Choroid plexus epithelial cell (primary cell): ENCODE measurements at places on chromosomes 5 and 9.

DNA sequence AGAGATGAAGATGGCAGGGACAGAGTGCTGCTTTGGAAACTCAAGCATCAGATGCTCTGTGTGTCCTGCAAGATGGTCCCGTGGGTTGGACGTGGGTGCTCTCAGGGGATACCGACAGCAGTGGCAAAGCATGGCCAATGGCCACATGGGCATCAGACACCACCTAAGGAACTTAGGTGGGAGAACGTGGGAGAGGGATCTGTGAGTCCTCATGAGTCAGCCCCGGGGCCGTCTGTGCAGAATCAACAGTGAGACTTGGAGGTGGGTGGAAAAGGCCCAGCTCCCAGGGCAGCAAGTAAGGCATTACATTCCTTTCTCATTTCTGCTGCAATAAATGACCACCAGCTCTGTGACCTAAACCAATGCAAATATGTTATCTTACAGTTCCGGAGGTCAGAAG, 77.0 kb downstream of the RAD23B start:
- no peak for DNase-seq

DNA sequence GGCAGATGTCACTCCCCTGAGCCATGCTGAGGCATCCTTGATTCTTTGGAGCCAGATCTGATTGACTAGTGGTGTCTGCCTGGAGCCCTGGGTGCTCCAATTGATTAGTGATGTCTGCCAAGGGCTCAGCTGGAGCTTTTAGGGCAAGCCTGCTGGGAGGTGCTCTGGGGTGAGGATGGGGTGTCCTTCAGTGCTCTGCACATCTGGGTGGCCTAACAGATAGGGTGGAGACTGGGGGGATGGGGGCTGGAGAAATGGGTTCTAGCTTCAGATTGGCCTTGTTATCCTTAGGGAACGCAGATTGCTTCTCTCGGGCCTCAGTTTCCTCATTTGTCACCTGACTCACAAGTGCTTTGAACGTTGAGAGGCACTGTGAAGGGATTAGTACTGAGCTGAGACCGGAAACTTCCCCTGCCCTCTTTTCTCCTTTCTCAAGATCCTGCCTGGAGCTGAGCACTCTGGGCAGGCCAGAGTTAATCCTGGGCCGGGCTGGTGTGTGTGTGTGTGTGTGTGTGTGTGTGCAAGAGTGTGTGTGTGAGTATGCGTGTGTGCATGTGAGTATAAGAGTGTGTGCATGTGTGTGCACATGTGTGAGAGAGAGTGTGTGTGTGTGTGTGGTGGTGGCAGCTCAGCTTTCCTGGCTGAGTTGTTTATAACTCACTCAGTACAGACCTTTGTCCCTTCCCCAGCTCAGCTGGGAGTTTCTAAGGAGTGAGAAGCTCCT, 5.6 kb upstream of the IER5L start:
- DNase-seq: peak; percentile 48

GRCh38 chr9:125536167-125536772, 170.7 kb downstream of the MAPKAP1 start:
- no peak for DNase-seq

GRCh38 chr5:132203464-132203818, 24.2 kb downstream of the P4HA2 start:
- DNase-seq: peak; percentile 37

DNA sequence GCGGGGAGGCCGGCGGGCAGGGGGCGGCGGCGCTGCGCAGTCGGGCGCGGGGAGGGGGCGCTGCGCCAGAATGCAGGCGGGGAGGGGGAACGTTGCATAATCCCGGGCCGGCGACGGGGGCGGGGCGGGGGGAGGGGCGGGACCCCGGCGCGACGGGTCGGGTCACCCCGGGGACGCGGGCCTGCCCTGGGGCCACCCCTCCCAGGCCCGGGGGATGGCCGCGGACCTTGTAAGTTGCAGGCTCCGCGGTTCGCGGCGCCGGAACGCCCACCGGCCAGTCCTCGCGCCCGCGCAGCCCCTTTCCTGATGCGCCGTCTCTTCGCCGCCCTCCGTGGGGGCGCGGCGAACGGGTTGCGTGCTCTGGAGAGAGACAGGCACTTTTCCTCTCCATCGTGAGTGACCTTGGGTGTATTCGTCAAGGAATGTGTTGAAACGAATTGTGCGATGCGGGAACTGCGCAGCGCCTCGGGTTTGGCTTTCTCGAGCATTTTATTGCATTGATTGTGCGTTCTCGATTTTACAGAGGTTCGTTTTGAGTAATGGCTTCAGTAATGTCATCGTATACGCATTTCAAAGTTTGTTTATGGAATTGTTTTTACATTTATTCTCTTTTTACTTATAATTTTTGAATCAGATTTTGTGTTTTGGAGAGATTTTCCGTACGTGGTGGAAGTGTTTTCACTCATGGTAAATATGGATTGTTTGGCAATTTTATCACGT, 802 bp downstream of the SPIN1 start:
- peak; percentile 70 for DNase-seq

- peak; percentile 22 for DNase-seq
Observed at GRCh38 chr9:71929791-71930440, 18.5 kb downstream of the C9orf85 start.

DNA sequence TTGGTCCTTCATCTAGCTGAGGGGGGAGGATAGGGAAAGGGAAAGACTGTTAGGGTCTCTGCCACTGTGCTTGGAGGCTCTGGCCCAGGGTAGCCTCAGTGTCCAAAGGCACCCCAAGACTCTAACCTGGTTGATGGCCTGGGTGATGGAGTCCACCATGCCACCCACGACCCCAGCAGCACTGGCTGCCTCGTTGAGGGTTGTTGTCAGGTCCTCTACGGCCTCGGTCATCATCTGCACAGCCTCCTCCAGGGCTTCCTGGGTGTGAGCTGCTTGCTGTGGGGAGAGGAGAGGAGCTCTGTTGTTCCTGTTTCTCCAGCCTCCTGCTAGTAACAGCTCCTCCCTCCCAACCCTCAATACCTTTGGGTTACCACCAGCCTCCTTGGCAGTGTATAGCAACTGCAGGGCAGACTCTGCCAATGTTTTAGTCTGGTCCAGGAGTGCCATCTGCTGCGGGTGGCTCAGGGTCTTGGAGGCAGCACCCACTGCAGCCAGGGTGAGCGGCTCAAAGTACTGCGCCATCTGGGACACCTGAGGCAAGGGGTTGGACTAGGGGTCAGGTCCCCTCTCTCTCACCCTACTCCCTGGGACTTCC, 16.2 kb upstream of the TPM2 start:
- no peak for DNase-seq

DNA sequence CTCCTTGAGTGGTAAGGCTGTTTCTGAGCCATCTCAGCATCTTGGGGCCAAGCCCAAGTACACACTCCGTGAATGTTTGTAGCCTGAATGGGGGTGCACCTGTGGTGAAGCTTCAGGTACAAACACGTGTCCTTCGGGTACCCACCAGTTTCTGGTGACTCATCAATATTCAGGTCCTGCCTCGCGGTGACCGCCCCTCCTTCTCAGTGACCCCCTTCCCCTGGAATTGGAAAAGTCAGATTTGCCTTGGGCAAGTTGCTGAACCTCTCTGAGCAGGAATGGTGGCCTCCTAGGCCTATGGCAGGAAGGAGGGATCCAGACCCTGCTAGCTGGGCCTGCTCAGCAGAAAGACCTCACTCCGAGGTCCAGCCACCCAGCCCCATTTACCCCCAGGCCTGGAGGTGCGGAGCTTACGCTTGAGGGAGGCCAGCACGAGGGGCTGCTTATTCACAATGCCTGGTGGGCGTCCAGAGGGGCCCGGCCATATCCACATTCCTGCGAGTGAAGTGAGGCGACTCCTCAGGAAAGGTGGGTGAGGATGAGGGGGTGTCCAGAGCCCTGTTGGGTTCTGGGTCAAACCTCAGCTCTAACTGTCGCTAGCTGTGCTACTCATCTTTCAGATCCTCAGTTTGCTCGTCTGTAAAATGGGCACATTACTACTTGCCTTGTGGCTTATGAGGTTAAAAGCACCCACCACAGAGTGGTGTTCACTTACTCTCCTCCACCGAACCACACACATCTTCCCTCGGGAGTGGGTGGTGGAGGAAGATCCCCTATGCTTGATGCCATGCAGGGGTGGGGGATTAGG, 7.0 kb downstream of the ADGRD2 start:
- no peak for DNase-seq

DNA sequence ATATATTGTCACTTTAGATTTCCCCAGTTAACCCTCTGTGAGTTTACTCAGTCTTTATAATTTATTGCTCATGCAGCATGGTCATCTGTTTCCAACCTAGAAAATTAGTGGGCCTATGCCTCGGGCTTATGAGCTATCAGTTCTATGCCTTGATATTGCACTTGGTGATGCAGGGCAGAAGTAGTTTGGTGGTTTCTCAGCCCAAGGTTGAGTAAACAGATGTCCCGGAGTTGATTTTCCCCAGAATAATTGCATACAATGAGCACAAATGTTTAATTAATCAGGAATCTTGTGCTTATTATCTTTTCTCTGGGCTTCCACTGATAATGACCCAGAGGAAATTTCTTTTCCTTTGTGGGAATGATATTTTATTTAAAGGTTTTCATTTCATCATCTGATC, 474.0 kb downstream of the CCDC171 start:
- DNase-seq: no peak

- peak; percentile 40 for DNase-seq
Observed at GRCh38 chr9:35996358-35996970, 38.5 kb upstream of the OR2S2 start.

GRCh38 chr9:138048184-138048583, 170.6 kb downstream of the CACNA1B start:
- DNase-seq: no peak

DNA sequence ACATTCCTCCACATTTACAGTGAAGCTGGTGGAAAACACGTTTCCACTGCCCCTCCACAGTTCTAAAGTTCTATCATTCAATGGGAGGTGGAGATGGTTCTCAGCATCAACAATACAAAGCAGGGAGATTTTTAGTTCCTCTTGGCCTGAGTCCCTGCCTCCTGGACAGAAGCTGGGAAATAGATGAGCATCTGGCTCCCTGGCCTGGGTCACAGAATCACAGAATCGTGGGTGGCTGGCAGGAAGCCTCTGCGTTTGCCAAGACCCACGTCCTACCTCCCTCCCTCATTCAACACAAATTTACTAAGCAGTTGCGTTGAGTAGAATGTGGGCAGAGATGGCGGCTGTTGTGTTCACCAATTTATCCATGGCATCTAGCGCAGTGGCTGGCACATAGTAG, 5.2 kb upstream of the PPARGC1B start:
- no peak for DNase-seq

- no peak for DNase-seq
Observed at GRCh38 chr9:128288273-128289004, 12.4 kb downstream of the SWI5 start.

DNA sequence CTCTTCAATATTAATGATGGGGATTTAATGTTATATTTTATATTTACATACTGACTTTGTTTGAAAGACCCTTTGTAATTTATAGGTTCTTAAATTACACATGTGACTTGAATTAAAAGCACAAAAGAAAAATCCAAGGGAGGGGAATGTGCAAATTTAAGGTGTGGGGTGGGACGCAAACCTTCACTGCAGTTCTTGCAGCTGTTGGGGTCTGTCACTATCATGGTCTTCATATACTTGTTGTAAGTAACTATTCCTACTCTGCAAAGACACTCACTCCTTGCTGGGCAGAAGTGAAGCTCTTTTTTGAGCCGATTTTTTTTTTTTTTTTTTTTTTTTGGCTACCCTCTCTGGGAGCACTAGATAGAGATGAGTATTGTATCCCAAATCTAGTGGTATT, 505.3 kb downstream of the ARHGEF28 start:
- DNase-seq: no peak

DNA sequence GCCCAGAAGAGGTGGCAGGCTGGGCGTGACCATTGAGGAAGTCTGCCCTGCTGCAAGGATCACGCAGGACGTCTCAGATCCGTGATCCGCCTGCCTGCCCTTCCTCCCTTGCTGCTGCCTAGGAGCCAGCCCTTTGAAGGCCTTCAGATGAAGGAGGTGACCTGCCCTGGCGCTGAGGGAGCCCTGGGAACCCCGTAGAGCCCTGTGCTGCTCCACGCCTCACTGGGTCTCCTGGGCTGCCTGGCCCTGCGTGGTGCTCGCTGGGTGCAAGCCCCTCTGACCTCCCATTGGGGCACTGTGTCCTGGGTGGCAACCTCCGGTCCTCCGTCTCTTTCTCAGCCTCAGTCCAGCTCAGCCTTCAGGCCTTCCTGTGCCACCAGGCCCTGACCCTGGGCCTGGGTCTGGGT, 295.3 kb upstream of the IRX4 start:
- DNase-seq: no peak

DNA sequence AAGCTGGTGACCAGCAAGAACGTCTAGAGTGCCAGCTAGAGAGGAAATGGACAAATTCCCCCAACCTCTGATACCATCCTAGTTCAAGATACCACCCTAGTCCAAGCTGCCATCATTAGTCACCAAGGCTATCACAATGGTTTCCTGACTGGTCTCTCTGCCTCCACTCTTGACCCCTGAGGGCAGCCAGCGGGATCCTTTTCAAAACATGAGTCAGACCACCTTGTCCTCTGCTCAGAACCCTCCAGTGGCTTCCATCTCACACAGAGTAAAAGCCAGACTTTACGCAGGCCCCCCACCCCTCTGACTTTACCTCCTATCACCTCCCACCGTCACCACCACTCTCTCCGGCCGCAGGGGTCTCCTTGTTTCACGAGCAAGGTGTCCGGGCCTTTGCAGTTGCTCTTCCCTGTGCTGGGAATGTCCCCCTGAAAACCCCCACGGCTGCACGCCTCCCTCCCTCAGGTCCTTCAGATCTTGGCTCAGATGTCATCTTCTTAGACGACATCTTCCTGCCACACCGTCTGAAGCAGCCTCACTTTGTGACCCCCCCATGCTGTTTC, 42.2 kb upstream of the FBXW11 start:
- peak; percentile 27 for DNase-seq

GRCh38 chr9:112809351-112809848, 58.8 kb downstream of the SNX30 start:
- no peak for DNase-seq

DNA sequence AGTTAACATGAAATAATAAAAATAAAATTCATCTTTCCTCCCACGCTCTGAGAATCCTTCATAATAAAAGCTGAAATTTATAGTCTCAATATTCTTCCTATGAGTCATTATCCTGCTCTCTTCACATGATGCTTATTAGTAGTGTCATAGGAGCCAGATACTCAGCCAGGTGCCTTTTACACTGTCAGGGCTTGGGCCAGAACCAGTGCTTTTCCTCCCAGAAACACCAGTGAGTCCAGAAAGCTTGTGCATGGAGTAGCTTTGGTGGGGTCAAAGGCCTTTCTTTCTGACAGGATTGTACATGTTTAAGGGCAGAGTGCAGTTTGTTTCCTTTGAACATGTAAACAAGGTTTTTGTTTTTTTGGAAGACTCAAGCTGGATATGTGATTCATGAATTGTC, 6.8 kb downstream of the LSM11 start:
- peak; percentile 70 for DNase-seq

DNA sequence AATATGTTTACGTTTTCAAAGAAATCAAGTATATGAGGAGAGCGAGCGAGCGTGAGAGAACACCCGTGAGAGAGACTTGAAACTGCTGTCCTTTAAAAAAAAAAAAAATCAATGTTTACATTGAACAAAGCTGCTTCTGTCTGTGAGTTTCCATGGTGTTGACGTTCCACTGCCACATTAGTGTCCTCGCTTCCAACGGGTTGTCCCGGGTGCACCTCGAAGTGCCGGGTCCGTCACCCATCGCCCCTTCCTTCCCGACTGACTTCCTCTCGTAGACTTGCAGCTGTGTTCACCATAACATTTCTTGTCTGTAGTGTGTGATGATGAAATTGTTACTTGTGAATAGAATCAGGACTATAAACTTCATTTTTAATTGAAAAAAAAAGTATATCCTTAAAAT, 97.0 kb downstream of the PDE6A start:
- DNase-seq: no peak

- no peak for DNase-seq
Observed at GRCh38 chr5:113170707-113171106, 194.1 kb downstream of the DCP2 start.
